ENCODE measurements at places on chromosomes 7 and 10. TPM values are rescaled to one million over a fixed set of nuclear protein-coding genes. Genes with fewer than 3 reads are reported as not detected.

NKX1-2 gene
- not detected for total RNA-seq

NUTM2A gene
- total RNA-seq = 2.7 TPM

KIAA1217 gene
- 103 TPM for total RNA-seq

CYP2C19 gene
- 0.18 TPM for total RNA-seq

RAB19 gene
- total RNA-seq = 4.7 TPM

PTF1A gene
- not detected for total RNA-seq

TCERG1L gene
- total RNA-seq = 0.99 TPM

SYT15B gene
- 2.7 TPM for total RNA-seq
